SK-N-MC (cell line): ENCODE measurements at places on chromosomes 16 and 17.

GRCh38 chr16:89738538-89739317 lies 17.4 kb downstream of the ZNF276 start:
- no peak for DNase-seq

GRCh38 chr17:82424001-82424862 lies 5.8 kb upstream of the OGFOD3 start:
- peak; percentile 28 for DNase-seq

- DNase-seq, result no peak
Measured at GRCh38 chr17:48624544-48625494, 1.3 kb downstream of the HOXB9 start.

GRCh38 chr16:77977339-77977738 lies 45.0 kb upstream of the CLEC3A start:
- DNase-seq, result no peak

GRCh38 chr17:12928736-12929135 lies 89.1 kb downstream of the ELAC2 start:
- no peak for DNase-seq

- no peak for DNase-seq
Measured at GRCh38 chr16:5323284-5324141, 225.9 kb upstream of the EEF2KMT start.

GRCh38 chr16:14600164-14600563 lies 29.9 kb downstream of the PARN start:
- no peak for DNase-seq

DNA sequence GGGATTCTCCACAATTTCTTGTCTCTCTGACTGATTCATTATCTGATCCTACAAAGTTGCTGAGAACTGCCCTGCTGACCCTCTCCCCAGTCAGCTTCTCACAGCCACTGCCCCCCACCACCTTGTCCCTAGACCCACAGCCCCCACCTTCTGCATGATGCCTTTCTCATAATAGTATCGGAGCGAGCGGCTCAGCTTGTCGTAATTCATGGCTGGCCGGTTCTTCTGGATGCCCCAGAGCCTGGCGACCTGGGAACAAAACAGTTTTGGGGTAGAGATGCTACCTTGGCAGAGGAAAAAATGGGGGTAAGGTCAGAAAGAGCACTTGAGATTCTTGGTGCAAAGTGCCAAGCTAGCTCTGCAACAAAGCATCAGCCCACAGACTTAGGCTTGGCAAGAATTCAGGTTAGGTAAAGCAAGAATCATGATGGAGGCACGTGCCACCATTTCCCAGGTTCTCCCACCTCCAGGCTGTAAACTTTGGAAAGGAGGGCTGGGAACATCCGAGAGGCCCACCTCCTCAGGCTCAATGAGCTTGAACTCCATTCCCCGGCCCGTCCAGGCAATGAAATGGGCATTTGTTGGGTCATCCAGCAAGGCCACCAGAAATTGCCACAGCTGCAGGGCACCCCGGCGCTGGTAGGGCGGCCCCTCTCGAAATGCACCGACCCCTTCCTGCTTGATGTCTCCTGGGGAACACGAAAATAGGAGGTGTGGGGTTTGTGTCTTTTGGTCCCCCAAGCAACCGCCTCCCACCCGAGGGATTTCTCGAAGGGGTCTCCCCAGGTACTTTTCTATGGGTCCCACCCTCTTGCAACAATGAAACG lies 16.9 kb downstream of the ETV4 start:
- no peak for DNase-seq

DNA sequence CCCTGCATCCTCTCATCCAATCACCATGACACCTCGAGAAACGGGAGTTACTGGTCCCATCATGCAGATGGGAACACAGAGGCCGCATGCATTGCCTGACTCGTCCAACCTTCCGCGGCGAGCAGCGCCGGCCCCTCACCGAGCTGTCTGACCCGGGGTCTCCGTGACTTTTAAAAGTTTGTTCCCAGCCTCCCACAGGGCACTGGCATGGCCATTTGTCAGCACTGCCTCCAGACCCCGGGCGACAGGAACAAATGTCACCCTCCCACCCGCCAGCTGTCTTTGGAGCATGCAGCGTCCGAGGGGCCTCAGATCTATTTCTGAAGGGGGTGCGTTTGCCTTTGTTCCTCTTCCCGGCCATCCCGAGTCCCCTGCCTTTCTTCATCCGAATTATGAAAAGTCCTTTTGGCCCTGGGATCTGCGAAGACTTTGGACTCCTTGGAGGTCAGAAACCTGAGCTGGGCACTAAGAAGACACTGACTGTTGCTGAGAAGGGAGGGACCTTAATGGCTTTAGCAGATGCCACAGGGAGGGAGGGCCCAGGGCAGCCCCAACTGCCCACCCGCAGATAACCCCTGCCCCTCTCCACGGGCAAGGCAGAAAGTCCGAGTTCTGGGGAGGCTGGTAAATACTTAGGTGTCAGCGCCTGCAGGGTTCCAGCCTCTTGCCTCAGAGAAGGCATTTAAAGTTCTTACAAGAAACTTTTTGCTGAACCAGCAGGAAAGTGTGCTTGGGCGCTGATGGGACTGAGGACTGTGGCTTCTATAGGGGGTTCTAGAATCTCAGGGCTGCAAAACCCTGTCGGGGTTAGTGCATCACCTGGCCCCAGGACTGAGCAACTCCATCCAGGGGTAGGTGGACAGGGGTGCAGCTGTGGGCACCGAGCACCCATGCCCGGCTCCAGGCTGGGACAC lies 348.1 kb downstream of the FOXL1 start:
- no peak for DNase-seq

DNA sequence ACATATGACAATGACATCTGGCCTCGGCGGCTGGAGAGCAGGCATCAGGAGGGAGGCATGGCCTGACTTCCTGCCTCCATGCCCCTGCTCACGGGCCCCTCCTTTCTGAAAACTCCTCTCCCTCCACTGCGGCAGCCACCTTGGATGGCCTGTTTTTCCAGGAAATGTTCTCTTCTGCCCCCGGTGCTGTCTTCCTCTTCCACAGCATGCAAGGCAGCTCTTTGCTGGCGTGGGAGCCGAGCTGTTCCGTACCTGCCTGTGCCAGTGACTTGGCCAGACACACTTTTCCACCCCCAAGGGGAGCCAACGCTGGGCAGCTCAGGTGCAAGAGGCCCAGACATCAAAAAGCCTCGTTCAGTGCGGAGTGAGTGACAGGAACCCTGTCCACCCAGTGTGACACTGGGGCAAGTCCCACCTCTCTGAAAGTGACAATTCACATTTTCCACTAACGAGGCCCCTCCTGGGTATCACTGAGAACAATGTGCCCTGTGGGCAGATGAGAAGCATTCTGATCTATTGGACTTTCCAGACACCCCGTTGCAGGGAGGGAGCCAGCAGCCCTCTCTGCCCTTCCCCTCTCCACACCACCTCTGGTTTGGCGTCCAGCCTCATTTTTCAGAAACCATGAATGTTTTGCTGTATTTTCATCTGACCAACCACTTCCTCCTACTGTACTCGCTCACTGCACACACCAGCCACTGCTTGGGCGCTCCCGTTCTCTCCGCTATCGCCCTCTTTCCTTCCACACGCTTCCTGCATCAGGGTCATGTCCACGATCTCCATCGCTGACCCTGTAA lies 31.2 kb downstream of the NSMCE1 start:
- no peak for DNase-seq

GRCh38 chr17:38750312-38751121 lies 2.0 kb upstream of the PSMB3 start:
- no peak for DNase-seq

DNA sequence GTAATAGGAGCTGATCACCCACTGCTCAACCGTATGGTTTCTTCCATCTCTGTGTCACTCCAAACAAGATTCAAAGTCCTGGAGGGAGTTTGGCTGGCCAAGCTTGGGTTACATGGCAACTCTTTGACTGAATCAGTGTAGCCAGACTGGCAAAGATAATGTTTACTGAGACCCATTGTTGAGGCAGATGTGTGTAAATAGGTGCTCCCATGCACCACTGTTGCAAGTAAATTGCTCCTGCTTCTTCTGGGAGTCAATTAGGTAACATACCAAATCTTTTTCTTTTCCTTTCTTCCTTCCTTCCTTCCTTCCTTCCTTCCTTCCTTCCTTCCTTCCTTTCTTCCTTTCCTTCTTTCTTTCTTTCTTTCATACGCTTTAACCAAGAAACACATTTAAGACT lies 86.3 kb upstream of the DHX40 start:
- DNase-seq, result peak; percentile 66

- DNase-seq, result no peak
Measured at GRCh38 chr17:18851201-18851600, 6.7 kb upstream of the PRPSAP2 start.

- DNase-seq, result no peak
Measured at GRCh38 chr17:56810343-56810742, 23.4 kb downstream of the C17orf67 start.

DNA sequence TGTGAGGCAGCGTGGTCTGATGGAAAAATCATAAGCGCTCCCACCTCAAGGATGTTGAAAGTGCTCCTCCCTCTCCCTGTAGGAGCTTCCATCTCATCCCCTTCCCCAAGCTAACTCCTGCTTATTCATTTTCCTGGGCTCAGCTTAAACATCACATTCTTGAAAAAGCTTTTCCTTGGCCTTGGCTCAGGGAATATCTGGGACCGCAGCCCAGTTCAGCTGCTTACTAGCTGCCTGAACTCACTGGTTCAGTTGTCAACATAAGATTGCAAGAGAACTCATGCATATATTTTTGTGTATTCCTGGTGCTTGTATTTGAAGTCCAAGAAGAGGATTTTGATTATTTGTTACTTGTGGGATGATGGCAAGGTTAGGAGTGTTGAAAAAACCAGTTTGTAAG lies 91.5 kb downstream of the UTP18 start:
- DNase-seq, result no peak

GRCh38 chr16:84176192-84177053 lies 10.4 kb downstream of the TAF1C start:
- no peak for DNase-seq

DNA sequence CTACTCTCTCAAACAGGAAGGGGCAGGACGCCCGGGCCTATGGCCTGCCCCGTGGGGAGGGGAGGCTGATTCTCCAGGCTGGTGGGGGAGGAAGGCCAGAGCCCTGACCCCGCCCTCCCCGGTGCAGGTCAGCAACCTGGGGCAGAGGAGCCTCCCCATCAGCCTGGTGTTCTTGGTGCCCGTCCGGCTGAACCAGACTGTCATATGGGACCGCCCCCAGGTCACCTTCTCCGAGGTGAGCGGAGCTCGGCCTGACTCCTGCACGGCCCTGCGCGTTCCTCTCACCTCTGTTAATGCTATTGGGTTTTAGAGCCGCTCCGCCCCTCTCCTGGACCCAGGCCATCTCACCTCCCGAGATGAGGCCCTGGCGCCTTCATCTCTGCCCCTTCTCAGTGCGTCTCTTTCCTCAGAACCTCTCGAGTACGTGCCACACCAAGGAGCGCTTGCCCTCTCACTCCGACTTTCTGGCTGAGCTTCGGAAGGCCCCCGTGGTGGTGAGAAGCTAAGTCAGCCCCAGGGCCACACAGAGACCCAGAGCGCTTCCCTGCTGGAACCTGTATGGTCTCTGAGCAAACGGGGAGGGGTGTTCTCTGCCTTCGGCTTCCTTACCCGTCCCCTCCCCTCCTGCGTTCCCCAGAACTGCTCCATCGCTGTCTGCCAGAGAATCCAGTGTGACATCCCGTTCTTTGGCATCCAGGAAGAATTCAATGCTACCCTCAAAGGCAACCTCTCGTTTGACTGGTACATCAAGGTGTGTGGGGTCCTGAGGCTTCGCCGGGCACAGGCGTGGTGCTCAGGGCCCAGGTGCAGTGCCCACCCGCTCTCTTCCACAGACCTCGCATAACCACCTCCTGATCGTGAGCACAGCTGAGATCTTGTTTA lies 25.1 kb upstream of the ITGAX start:
- DNase-seq, result no peak

DNA sequence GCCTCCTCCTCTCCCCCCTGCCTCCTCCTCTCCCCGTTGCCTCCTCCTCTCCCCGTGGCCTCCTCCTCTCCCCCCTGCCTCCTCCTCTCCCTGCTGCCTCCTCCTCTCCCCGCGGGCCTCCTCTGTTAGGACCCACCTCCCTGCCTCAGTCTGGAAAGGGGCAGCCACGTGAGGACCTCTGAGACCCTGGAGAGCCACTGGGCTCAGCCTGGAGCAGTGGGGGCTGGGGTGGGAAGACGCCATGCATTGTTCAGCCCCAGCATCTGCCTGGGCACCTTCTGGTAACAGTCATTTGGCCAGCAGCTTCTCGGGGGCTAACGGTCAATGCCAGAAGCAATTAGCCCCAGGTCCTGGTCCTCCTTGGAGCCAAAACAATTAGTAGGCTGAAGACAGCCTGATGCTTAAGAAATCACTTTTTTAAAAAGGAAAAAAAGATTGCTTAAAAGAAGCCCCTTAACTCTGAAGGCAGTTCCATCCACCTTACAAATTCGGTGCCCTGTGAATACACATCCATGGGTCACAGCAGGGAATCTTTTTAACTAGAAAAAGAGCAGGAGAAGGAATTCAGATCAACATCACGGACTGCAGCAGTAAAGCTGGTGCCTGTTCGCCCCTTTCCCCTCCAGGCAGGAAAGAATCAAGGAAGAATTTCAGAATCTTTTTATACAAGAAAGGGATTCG lies 29.8 kb downstream of the NXN start:
- peak; percentile 71 for DNase-seq

DNA sequence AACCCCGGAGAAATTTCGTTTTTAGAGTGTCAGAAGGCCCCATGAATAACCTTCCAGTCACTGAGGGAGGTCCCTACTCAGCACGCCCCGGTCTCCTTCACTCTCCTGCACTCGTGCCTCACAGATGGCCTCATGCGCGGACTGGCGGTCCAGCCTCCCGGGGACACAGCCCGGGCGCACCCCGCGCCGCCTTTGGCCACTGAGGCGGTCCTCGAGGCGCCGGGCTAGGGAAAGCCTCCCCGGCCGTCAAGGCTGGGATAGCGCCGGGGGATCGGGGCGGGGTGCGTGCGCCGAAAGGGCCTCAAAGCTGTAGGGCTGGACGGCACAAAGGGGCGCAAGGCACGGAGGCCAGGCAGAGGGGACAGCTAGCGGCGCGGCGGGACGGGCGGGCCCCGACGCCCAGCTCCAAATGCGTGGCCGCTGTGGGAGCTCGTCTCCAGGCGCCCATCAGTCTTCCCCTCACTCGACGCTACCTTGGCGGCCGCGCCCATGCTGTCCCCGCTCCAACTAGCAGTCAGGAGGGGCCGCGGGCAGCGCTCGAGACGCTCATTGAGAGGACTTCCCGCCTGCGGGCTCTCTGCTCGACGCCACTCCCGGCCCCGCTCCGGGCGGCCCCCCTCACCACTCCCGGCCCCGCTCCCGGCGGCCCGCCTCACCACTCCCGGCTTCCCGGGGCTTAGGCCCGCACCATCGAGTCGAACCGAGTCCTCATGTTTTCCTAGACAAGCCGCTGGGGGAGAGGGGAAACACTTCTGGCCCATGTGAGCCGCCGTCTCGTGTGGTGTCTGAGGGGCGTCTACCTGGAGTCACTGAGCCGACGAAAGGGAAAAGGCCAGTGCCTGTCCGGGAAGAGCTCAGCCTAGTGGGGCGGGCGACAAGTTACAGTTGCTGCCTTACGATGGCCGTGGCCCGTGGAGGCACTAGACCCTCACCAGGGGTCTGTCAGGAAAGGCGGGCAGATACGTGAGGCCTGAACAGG lies at the start of gene USP6:
TSS of gene USP6 (plus strand) at position 360 of the 979 bp plus-strand sequence. CDS start 14,336 bp downstream, outside the sequence.
- no peak for DNase-seq
